ENCODE measurements at places on chromosomes 5 and 9. TPM values are rescaled to one million over a fixed set of nuclear protein-coding genes. Genes with fewer than 3 reads are reported as not detected.

DNA sequence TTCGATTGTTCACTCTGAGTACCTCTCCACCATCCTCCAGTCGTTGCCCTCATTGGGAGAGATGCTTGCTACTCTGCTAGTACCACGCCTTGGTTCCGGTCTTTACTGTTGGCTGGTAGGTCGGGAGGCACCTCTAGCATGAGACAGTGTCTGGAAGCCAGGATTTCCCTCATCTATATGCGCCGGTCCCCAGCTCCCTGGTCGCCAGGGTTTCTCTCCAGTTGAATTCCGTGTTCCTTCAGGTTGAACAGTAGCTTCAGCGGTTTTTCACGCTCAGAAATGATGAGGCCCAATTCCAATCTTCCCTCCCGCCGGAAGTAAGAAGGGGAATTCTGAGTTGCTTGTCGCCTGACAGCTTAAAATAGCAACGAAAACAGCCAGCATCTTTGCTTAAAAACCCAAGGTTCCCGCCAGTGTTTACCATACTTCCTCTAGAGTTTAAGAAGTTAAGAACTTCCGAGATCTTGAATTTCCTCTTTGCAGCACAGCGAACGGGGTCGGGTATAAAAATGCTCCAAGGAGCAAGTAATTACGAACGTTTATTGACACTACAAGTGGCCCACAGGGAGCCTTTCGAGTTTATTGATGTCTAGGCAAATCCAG, 1.3 kb upstream of the ST8SIA4 start:
- peaks cover 24% of the 10 kb centered on the region for H3K4me1 ChIP-seq
- peak overlapping the region; percentile 42 for H3K4me3 ChIP-seq
- H3K36me3 ChIP-seq, result no peaks in the 10 kb centered on the region

DNA sequence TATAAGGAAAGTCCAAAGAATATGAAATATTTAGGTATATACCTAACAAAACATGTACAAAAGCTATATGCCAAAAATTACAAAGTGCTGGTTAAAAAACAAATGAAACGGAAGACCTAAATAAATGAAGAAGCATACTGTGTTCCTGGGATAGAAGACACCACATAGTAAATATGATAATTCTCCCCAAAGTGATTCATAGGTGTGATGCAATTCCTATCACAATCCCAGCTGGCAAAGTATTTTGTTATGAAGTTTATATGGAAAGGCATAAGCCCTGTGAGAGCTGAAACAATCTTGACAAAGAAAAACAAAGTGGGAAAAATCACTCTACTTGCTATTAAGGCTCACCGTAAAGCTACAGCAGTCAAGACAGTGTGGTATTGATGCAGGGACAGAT, 2.6 kb upstream of the SMIM23 start:
- no peak for DNase-seq
- no peak overlapping the region for H3K27ac ChIP-seq
- H3K4me1 ChIP-seq, result no peaks in the 10 kb centered on the region
- no peaks in the 10 kb centered on the region for H3K27me3 ChIP-seq

Gene PCDHGB7
- 16.8 TPM for total RNA-seq

Gene CLIC3
- total RNA-seq, result not detected

DNA sequence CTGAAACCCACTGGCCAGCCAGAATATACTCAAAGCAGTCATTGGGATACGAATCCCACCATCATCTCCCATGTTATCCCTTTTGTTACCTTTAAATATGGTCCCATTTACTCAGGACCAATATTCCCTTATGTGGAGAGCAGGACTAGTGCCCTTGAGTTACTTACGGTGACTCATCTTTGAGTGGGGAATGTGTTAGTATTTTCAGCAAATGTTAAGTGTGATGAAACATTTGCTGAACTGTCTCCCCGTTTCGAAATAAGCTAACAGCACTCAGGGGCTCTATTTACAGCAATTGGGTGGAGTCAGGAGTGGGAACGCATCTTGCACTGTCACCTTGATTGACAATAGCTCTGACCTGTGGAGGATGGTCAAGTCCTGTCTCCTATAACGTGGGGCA, 67.4 kb downstream of the CTSL start:
- no peaks in the 10 kb centered on the region for H3K27me3 ChIP-seq
- no peaks in the 10 kb centered on the region for H3K4me1 ChIP-seq
- no peak overlapping the region for H3K4me3 ChIP-seq
- H3K36me3 ChIP-seq, result no peaks in the 10 kb centered on the region
- H3K27ac ChIP-seq, result peak overlapping the region; percentile 53
- DNase-seq, result no peak

Measured in stomach (tissue), 19 donors.